ENCODE measurements at places on chromosomes 12 and 14.

DNA sequence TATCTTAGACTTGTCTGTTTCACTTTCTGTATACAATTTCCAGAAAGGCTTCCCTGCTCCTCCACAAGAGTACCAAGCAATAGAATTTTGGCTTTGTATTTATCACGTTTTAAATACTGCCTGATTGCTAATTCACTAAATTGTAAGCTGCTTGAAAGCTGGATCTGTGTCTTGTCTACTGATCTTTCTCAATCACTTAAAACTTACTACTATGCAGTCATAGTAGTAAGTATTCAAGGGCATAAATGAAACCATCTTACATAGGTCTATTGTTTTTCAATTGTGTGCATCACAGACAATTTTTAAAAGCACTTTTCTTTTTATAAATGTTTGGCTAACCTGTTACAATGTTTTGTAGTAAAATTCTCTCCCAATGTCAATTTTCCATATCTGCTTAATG is 1.2 kb upstream of the GLIPR1L2 start:
- no peak for DNase-seq

DNA sequence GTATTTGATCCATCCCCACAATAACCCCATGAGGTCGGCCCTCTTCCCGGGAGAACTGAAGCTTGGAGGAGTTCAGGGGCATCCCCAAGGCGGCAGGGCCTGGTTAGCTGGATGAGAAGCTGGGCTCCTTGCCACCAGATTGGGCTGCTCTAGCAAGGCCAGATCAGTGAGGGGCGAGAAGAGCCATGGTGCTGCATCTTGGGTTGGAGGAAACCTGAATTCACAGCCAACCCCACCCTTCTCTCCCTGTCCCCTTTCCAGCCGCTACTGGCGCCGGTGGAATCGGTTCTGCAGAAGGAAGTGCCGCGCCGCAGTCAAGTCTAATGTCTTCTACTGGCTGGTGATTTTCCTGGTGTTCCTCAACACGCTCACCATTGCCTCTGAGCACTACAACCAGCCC is 228.6 kb upstream of the FKBP4 start:
- no peak for DNase-seq

GRCh38 chr12:103742349-103742932 is 98.6 kb downstream of the NT5DC3 start:
- peak; percentile 16 for DNase-seq

GRCh38 chr12:2637371-2637770 is 157.4 kb upstream of the FKBP4 start:
- no peak for DNase-seq

DNA sequence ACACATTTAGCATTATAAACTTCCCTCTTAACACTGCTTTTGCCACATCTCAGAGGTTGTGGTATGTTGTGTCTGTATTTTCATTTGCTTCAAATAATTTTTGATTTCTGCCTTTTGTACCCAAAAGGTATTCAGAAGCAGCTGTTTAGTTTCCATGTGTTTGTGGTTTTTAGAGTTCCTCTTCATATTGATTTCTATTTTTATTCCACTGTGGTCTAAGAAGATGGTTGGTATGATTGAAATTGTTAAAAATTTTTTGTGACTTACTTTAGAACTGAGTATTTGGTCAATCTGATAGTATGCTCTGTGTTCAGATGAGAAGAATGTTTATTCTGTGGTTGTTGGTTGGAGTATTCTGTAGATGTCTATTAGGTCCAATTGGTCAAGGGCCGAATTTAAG is 76.4 kb downstream of the IFNG-AS1 start:
- DNase-seq: no peak

- peak; percentile 67 for DNase-seq
Measured at GRCh38 chr14:69424149-69424923, 25.8 kb downstream of the SLC39A9 start.

DNA sequence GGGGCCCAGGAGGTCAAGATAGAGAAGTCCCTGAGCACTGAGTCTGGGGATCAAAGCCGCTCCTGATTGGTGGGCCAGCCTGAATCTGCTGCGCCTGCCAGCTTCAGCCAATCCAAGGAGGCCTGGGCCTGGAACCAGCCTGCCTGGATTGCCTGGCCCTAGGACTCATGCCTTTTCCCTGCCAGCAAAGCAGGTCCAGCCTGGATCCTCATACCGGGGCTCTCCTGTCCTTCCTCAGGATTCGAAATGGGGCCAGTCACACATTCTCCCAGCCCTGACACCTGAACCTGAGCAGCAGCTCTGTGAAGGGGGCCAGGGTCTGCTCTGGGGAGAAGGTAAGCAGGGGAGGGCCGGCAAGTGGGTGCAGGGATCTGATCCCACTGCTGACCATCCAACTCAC is 81.9 kb downstream of the NINJ2 start:
- no peak for DNase-seq

- DNase-seq: peak; percentile 34
Measured at GRCh38 chr12:94829552-94829951, 173.9 kb downstream of the NDUFA12 start.

DNA sequence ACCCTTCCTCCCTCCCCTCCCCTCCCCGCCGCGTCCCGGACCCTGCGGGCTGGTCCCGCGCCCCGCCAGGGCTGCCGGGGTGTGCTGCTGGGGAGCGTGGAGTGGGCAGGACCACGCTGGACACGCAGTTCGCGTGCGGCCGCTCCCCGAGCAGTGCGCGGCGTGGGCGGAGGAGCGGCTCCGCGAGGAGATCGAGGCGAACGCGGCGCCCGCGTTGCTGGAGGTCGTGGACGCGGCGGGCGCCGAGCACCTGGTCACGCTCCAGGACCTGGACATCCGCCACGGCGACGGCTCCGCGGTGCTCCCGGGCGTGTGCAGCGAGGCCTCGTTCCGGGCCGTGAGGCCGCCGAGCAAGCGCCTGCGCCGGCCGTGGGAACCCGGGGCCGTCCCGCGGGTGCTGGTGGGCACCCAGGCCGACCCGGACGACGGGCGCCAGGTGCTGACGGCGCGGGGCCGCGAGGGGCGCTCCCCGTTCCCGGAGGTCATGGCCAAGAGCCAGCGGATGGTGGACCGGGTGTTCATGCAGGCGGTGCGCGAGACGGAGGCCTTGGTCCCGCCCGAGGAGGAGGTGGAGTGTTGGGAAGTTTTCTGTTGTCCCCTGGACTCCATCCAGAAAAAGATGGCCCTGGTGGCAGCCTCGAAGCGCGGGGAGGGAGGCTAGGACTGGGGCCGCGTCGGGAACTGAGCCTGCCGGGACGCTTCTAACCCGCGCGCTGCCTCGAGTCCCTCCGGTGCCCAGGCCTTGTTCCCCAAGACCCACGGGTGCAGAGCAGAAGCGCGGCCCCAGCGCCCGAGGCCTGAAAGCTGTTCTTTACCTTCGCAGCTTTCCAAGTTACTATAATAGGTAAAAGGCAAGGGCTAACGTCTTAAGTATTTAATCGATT is 54.7 kb upstream of the EIF5 start:
- no peak for DNase-seq

- no peak for DNase-seq
Measured at GRCh38 chr12:77070382-77070781, 5.0 kb upstream of the E2F7 start.

GRCh38 chr14:105141026-105141425 is 27.6 kb downstream of the JAG2 start:
- DNase-seq: no peak

DNA sequence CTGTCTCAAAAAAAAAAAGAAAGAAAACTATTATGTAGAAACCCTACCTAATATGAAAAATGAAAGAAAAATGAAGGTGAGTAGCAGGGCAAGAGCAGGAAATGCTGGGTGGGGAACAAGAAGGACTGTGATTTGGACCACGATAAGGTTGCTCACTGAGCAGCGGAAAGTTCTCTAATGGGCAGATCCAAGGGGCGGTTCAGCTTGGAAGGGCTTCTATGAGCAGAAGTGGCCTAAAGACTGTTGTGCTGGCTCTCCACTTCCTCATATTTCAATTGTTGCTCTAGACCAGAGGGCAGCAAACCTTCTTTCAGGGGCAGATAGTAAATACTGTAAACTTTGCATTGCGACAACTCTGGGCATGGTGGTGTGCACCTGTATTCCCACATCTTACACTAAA is 16.3 kb upstream of the NFYB start:
- no peak for DNase-seq

- DNase-seq: peak; percentile 52
Measured at GRCh38 chr12:94648578-94648977, 1.8 kb downstream of the TMCC3 start.

- no peak for DNase-seq
Measured at GRCh38 chr12:2137711-2138110, 84.9 kb downstream of the CACNA1C start.
